ENCODE measurements at places on chromosomes 7 and 10.

DNA sequence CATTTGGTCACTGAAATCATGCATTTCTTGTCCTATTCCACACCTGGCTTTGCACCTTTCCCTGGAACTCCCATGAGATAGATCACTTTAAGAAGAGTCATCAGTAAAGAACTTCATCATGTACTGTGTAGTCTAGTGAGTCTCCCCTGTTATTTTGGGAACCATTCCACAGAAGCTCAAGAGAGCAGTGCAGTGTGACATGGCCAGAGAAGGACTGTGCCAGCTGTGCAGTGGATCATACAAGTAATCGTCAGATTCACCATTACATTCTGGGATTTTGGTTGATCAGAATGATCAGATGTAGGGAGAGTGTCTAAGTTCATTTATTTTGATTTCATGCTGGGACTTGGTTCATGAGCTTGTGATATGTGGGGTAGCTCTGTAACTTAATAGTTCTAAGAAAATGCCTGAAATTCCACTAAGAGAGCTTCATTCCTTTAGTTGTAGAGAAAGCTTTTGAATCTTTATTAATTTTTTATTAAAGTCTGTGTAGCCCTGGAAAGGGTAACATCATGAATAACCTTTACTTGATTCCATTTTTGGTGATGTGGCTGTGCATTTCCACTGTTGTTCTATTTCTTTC is 166.8 kb downstream of the SUGCT start:
- peak; percentile 39 for DNase-seq

DNA sequence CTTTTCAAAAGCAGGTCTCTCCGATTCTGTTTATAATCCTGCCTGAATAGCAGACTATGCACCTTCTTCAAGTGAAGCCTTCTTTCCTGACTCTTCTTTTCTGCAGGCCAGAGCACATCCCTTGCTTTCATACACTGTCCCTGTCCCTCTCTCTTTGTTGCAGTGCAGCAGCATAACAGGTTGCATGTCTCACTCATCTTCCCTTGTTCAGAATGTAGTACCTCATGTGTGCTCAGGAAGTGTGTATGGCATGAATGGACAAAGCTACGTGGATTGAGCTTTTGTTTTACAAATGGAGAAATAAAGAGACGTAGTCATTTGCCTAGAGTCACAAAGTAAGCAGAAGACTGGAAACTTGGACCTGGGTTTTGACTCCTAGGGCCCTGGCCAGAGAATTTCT is 68.0 kb downstream of the PTPRZ1 start:
- DNase-seq, result no peak

- DNase-seq, result no peak
Observed at GRCh38 chr10:33052263-33052875, 94.3 kb upstream of the ITGB1 start.

DNA sequence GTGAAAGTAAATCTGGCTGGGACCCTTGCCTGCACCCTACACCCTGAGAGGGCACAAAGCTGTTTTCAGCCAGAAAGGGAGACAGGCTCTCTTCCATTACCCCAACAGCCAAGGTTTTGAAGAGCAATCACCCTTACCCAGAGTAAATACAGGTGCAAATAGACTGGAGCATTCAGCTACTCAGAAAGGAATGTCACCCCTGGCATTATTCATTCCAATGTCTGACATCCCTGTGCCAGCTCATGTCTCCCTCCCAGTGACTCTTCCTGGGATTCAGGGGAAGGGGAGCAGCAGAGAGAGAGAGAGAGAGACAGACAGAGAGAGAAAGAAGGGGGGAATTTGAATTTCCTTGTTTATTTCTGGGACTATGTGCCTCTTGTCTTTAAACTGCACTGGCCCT is 611.8 kb downstream of the SORCS3 start:
- no peak for DNase-seq

- no peak for DNase-seq
Observed at GRCh38 chr10:53403688-53404087, 631.1 kb upstream of the MBL2 start.

DNA sequence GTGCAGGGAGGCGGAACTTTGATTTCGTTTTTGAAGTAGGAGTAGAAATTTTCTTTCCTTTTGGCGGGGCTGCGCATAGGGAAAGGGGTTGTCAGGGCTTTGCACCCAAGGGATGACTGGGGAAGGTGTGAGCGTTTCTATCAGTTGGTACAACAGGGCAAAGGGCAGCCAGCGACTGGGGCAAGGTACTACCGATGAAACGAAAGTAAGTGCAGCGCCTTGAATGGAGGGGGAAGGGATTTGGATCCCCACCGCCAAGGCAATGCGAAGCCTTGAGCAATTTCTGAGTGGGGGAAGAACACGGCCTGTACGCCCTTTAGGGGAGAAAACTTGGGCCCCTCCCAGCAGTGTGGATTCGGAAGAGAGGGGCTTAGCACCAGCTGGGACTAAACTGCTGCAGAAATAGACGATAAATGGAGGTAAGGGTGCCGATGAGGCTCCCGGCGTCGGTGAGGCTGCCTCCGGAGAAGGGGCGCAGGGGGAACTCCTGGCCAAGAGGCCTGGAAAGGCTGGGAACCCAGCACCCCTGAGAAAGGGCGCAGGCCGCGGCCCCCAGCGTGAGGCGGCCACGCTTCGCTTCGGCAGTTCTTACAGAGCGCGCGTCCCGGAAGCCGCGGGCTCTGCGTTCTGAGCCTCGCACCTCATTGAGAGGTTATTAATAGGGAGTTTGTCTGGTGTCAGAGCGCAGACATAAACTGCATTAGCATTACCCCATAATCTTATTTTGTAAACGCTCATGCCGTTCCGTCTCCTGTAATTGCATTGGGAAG is 10.0 kb upstream of the TLX1 start:
- DNase-seq, result no peak

DNA sequence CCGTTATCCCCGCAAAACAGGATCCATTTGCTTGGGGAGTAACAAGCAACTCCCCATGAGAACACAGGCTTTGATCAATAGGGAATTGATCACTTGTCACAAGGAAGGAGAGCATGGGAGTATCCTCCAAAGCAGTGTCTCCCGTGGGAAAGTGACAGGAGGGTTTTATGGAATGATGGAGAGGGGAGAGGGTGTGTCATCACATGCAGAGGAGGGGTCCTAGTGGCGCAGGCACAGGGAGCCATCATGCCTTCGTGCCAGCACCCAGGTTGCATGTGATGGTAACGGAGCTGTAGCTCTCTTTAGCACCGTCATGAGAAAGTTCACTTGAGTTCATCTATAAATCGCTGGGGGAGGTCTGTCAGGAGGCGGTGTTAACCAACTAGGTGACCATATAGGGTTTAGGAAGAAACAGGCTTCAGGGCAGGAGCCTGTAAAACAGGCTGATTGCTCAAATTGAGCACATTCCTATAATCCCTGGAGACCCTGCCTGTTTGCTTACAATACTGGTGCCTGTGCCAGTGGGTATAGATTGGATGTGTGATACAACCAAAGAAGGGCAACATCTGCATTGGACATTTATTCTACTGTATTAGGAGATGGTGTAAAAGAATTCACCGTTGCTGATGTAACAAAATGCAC is 428.5 kb downstream of the GALNT17 start:
- no peak for DNase-seq

DNA sequence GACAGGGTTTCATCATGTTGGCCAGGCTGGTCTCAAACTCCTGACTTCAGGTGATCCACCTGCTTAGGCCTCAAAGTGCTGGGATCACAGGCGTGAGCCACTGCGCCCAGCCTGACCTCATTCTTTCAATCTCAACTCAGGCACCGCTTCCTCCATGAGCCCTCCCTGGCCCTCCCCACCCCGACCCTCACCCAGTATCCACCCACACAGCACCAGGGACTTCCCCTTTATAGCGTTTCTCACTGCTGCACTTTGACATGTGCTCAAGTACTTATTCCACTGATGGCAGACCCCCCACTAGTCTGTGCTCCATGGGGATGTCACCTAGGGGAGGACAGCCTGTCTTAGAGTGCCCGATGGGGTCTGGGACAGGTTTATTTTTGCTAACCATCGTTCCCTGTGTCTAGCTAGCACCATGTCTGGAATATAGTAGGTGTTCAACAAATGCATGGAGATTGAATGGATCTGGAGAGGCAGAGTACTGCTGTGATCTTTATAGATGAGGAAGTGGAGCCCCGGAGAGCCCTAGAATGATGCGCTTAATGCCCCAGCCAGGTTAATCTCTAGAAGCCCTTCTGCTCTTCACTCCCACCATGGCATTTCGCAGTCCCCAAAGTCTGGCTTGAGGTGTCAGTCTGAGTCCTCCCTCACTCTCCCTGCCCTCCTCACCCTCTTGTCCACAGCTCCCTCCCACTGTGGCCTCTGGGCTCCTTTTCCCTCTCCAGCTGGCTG is 258.8 kb downstream of the RPS24 start:
- no peak for DNase-seq

DNA sequence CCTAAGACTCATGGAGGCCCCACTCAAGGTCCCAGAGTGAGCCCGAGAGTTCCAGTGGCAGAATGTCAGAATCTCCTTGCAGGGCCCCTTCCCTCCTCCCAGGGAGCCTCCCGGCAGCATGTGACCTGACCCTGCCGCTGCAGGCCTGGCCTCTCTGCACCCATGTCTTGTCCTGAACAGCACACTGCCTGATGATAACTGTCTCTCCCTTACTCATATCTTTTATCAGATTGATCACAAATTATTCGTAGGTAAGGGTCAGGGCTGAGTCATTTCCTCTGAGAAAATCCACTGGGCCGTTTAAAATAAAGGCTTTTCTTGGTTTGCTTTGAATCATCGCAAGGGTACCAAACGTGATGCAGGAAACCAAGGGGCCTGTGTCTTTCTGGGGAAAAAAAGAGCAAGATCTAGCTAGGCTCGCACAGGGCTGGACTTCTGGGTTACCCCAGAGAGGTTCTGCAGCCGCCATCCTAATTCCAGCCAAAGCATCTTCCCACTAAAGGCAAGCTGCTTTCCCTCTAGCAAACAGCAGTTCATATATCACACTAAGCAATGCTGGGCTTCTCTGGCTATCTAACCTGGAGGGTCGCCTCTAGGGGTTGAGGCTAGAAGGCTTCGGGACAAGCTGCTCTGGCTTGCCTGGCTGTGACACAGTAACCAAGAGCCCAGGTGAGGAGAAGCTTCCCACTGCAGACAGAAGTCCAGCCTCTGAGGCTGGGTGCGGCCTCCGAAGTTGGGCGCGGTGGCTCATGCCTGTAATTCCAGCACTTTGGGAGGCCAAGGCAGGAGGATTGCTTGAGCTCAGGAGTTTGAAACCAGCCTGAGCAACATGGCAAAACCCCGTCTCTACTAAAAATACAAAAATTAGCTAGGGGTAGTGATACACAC is 104.9 kb downstream of the SPDYE5 start:
- DNase-seq, result no peak

DNA sequence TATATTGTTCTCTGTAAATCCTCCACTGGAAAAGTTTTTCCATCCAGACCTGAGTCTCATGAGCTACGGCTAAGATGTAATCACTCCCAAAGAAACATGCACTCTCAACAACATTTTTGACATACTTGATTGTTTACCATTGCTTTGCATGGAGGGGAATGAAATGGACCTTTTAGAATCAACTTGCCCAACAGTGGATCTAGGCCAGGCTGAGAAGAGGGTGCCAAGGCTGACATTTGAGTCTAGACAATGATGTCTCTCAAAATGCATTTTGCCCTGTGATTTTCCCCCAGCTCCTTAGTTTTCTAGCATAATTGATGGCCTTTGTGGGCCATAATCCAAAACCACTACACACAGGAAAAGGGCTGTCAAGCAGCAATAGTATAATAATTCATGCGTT is 297.9 kb upstream of the KLF6 start:
- peak; percentile 49 for DNase-seq

DNA sequence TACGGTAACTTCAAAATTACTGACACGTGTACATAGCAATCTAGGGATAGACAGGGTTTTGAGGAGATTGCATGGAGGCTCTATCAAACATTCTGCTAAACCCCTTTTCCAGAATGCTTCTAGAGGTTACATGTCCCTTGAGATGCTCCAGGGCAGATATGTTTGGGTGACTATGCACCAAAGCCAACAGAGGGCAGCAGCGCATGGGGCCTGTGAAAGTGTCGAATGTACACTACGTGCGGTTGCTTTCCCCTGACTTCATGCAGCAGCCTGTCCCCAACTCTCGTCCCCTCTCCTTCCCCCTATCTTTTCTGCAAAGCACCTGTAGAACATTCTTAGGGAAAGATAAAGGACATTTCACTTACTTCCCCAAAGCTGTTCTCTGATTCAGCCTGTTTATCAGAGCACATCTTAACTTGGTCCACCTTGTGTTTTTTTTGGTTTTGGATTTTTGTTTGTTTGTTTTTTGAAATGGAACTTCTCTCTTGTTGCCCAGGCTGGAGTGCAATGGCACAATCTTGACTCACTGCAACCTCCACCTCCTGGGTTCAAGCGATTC is 90.2 kb downstream of the UBE3C start:
- DNase-seq, result peak; percentile 27

DNA sequence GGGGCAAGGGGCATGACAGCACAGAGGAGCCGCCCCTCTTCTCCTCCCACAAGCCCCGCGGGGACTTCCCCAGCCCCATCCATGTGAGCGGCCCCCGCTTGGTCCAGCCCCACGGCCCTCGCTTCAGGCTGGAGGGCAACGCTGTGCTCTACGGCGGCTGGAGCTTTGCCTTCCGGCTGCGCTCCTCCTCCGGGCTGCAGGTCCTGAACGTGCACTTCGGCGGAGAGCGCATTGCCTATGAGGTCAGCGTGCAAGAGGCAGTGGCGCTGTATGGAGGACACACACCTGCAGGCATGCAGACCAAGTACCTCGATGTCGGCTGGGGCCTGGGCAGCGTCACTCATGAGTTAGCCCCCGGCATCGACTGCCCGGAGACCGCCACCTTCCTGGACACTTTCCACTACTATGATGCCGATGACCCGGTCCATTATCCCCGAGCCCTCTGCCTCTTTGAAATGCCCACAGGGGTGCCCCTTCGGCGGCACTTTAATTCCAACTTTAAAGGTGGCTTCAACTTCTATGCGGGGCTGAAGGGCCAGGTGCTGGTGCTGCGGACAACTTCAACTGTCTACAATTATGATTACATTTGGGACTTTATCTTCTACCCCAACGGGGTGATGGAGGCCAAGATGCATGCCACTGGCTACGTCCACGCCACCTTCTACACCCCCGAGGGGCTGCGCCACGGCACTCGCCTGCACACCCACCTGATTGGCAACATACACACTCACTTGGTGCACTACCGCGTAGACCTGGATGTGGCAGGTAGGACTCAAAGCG is 5.1 kb downstream of the AOC1 start:
- no peak for DNase-seq

DNA sequence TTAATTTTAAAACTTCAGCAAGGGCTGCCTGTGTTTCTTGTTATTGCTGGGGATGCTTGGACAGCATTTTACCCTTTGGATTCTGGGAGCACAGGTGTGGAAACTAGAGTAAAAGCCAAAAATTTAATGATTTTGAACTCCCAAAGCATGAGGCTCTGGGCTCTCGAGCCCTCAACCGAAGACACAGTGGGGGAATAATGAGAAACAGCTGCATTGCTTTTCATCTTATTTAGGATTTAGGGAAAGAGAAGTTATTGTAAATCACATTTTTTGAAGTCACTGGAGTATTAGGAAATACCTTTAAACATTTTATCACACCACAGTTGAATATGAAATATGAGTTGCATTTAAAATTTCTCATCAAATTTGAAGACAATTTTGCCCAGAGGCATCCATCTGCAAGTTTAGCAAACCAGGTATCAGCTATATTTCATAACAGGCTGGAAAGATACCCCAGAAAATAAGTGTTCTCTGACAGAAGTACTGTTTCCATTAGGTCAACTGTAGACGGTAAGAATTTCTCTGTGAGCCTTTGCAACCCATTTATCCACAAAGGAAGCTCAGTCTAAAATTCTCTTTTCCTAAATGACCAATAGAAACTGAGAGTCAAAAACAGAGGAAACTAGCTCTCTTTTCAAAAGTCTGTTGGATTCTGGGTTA is 290.6 kb upstream of the PHYHIPL start:
- no peak for DNase-seq

Data from adipocyte (in vitro differentiated cells).